ENCODE measurements at places on chromosomes 3 and 15.

- DNase-seq: no peak
Measured at GRCh38 chr3:197478746-197479668, 76.8 kb downstream of the BDH1 start.

- no peak for DNase-seq
Measured at GRCh38 chr3:53531749-53532148, 37.3 kb downstream of the CACNA1D start.

DNA sequence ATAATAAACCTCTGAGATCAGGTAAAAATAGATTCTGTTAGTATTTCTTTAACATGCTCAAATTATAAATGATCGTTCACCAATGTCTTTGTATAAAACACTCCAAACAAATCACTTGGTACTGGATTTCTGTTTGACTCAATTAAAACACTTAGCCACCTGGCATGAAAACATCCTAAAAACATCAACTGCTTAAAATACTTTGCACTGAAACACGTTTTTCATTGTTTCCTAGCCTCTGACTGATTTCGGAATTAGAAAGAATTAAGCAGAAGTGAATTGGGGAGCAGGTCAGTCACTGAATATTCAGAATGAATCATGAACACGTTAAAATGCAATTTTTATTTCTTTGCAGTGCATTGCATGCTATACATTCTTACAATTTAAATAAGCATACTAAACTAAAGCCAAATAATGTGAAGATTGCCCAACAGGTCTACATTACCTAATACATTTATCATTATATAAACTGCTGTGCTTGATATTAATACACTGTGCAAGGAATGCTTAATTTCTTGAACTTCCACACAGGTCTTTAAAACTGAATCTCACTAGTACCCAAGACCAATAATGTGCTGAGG is 1.6 kb downstream of the THRB start:
- DNase-seq: no peak

DNA sequence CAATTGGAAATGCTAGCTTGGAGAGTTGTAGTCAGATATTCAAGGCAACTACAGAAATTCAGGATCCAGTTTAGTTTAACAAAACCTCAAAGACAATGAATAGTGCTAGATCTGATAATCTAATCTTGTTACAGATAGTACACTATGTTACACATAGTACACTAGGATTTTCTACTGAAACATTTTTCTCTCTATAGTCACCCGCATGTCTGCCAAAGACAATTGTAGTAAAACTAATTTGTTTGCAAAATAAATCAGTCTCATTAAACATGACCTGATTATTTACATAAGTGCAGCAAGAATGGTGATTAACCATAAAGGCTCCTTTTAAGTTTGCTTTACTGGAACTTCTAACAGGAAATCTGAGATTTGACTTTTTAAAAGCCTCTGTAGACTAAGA is 52.0 kb downstream of the ILDR1 start:
- DNase-seq: no peak

DNA sequence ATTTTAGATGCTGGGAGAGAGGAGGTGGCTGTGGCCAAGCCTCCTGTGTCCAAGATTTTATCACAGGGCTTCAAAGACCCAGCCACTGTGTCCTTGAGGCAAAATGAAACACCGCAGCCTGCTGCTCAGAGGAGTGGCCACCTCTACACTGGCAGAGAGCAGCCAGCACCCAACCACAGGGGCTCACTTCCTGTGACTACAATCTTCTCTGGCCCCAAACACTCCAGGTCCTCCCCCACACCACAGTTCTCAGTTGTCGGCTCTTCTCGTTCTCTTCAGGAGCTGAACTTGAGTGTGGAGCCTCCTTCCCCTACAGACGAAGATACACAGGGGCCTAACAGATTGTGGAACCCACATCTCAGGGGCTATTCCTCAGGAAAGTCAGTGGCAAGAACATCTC is 45.6 kb downstream of the CDAN1 start:
- DNase-seq: no peak

- DNase-seq: no peak
Measured at GRCh38 chr15:38705436-38706219, 141.0 kb upstream of the RASGRP1 start.

DNA sequence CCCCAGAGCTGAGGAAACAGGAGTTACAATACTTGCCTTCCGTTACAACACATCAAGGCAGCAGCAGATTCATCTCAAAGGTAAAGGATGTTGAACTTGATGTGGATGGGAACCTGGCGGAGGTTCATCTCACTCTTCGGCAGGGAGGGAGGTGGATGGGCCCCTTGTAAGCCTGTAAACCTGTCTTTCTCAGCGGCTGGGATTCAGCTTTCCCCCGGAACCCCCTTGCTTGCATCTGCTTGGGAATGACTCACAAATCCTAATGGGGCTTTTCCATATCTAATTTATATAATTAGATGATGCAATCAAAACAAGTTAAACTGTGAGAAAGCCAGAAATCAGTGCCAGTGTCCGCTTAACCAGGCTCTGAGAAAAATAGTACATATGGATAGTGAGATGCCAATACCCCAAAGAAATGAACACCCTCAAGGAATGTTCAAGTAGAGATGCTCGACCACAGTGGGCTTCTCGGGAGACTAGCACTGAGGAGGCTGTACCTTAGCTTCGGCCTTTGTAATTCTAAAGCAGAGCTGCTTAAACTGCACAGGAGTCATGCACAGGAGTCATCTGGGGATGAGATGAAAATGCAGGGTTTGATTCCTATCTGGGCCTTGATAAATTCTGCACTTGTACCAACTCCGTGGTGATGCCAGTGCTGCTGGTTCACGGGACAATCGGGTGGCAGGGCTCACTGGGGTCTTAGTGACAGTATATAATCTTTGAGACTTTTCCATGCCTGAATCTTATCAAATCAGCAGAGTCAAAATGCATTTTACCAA is 2.2 kb upstream of the FAM240A start:
- DNase-seq: no peak

DNA sequence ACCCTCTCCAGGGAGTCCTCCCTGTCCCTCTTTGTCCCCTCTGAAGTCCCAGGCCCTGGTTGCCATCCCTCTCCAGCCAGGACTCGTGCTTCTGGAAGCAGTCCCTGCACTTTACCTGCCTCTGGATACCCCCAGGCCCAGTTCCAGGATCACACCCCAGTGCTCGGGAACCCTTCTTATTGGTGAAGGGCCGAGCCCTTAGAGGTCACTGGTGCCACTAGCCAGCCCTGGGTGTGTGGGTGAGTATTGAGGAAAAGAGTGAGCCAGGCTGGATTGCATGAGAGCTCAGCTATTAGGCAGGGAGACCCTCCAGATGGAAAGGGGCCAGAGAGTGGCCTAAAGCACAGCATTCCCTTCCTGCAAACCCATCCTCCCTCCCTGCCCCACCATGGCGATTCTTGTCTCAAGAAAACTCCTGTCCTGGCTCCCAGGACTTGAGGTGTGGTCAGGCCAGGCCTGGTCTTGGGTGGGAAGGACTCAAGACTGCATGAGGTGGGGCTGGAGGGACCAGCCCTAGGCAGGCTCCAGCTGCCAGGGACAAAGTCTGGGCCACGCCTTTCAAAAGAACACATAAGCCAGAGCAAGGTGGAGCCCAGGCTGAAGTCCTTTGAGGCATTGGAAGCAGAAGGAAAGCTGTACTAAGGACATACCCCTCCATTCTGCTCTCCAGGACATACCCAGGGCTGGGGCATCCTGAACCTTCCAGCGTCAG is 4.8 kb upstream of the PHGR1 start:
- DNase-seq: no peak
